NCI-H1417 treated with DMSO at 0.1 percent for 48 hours (cell line): ENCODE measurements at places on chromosomes 6 and 20.
A peak's percentile ranks its signal among the peaks of the same experiment; 100 is the strongest.

- DNase-seq = peak; percentile 52
Measured at GRCh38 chr6:153816366-153816765, 222.7 kb upstream of the OPRM1 start.

- peak; percentile 31 for DNase-seq
Measured at GRCh38 chr6:14758421-14759081, 487.3 kb upstream of the JARID2 start.

- DNase-seq = no peak
Measured at GRCh38 chr20:24738058-24738775, 210.9 kb upstream of the CST7 start.

DNA sequence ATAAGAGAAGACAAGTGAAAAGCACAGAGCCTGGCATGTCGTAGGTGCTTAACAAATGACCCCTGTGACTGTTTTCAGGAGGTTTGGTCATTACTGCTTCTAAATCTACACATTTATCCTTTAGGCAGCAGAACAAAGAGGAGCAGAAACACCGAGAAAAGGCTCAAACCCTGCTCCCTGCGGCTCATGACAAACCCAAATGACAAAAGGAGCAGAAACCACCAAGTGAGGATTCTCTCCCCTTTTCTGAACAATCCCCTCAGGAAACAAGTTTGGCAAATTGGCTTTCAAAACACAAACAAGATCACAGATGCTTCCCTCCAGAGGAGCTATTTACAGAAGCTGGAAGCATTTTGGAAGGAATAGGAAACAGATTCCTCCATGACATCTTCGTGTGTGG, 15.8 kb upstream of the SIRPG start:
- no peak for DNase-seq

DNA sequence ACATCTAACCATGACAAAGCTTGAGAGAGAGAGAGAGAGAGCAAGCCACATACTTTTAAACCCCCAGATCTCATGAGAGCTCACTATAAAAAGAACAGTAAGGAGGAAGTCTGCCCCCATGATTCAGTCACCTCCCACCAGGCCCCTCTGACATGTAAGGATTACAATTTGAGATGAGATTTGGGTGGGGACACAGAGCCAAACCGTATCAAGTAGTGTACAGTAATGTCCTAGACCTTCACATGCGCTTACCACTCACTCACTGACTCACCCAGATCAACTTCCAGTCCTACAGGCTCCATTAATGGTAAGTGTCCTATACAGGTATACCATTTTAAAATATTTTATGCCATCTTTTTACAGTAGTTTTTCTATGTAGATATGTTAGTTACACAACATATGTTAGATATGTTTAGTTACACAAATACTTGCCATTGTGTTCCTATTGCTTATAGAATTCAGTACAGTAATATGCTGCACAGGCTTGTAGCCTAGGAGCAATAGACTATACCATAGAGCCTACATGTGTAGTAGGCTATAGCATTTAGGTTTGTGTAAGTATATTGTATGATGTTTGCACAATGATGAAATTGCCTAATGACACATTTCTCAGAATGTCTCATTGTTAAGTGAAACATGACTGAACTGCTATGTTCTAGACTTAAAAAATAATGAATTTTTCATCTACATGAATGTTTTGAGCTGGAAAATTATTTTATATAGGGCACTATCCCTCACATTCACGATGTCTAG, 11.7 kb downstream of the TSPYL1 start:
- DNase-seq = no peak

GRCh38 chr6:14709900-14710299, 536.0 kb upstream of the JARID2 start:
- DNase-seq = no peak

- no peak for DNase-seq
Measured at GRCh38 chr20:45588800-45589199, 9.7 kb upstream of the WFDC8 start.

GRCh38 chr6:41937861-41938574, 3.6 kb downstream of the CCND3 start:
- DNase-seq = no peak

DNA sequence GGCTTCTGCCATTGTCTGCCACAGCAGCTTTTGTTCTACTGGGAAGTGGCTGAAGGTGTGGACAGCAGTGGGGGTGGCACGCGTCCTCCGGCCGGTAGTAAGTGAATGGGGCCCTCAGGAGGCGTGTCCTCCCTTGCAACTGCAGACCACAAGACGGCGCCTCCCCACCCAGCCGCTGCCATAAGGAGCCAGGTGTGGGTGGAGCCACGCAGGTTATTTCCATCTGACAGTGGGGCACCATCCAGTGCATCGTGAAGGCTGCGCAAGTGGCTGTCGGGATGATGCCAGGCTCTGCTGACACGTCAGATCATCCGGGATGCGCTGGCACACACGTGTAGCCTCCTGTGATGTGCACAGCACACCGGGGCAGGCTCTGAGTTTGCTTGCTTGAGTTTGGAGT, 379.7 kb downstream of the CDH4 start:
- no peak for DNase-seq

GRCh38 chr6:91098006-91098405, 511.1 kb upstream of the MAP3K7 start:
- peak; percentile 10 for DNase-seq

- no peak for DNase-seq
Measured at GRCh38 chr20:10385850-10386544, 48.0 kb downstream of the MKKS start.

DNA sequence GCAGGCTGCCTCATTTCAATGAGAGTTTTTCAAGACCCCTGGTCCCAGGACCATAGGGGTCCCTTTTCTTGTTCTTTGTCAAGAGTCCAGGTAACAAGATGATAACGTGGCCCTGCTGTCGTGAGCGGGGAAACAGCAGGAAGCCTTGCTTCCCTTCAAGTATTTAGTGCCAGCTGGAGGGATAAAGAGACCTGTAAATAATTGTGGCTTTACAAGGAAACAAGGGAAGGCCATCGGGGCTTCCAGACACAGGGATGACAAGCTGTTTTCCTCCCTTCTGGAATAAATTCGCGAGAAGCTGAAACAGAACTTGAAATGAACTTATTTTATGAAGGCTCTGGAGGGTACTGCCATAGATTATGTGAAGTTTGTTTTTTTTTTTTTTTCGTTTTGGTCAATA, 163.2 kb downstream of the SYNDIG1 start:
- no peak for DNase-seq

- DNase-seq = no peak
Measured at GRCh38 chr6:158812611-158813010, 6.6 kb downstream of the EZR start.

- no peak for DNase-seq
Measured at GRCh38 chr6:88238065-88238464, 71.9 kb upstream of the CNR1 start.

- DNase-seq = no peak
Measured at GRCh38 chr20:38085026-38085425, 51.5 kb downstream of the RPRD1B start.

GRCh38 chr6:129320892-129321291, 389.1 kb downstream of the ARHGAP18 start:
- no peak for DNase-seq

DNA sequence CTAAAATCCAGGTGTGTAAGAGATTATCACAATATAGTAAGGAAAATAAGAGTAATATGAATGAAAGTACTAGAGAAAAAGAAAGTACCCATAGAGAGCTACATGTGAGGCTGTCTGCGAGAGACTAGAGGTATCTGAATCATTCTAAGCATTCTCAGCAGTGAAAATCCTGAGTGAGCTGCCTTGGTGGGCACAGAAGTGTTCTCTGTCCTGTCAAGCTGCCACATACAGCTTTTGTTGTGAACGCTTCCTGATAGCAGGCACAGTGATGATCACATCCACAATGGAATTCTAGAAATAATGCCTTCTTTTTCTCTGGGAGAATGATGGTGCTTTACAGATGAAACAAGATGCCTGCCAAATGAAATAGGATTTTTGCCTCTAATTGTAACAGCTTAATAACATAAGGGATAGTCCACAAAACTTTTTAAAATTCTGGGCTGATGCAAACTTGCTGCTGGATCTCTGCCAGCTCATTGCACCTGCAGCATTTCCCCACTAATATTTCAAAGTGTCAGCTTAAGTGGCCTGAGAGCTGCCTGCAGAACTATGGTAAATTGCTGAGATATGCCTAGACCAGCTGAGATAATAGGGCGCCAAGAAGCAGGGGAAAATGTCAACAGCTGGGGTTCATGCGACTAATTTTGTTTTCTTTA, 620.5 kb downstream of the DOK5 start:
- no peak for DNase-seq

DNA sequence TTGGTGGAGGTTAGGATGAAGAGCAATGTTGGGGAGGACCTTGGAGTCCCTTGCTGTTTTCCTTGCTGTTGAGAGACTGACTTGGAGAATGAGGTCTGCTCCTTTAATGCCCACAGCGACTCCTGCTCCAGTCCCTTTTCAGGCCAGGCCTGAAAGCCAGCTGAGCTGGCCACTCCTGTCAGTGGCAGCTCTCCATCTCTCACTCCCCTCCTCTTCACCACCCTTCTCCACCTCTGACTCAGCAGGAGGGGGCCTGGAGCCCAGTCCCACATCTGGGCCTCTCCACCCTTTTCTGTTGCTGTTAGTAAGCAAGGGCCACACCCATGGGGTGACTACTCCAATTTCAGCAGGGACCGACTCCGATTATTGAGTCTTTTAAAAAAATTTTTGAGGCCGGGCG, 2.2 kb downstream of the SNX21 start:
- DNase-seq = no peak

DNA sequence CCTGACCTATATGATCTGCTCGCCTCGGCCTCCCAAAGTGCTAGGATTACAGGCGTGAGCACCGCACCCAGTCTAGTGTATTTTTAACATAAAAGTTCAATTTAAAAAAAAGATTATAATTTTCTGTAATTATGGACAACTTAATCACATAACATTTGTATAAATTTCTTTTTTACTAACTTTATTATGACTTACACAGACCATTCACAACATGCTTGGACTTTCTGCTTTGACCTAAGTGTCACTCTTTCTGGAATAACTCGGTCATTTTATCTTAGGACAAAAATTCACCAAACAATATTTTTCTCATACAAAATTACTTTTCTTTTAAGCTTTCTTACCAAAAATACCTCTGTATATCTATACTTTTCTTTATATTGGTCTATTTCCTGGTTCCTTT, 15.4 kb upstream of the IL22RA2 start:
- DNase-seq = no peak
